ENCODE measurements at places on chromosomes 11 and 22. TPM values are rescaled to one million over a fixed set of nuclear protein-coding genes. Genes with fewer than 3 reads are reported as not detected.

Gene IL18
- total RNA-seq: 189 TPM

Gene TYMP
- total RNA-seq: 54.4 TPM

Gene OR56A3
- not detected for total RNA-seq

Gene ELFN2
- total RNA-seq: 5.1 TPM

Gene GUCY1A2
- 0.12 TPM for total RNA-seq

Gene NPTXR
- total RNA-seq: 0.93 TPM

Data from MCF 10A (cell line).